ELF-1 (cell line): ENCODE measurements at places on chromosomes 4 and X.

GRCh38 chr4:108029016-108029720 is 39.5 kb downstream of the HADH start:
- no peak for DNase-seq

DNA sequence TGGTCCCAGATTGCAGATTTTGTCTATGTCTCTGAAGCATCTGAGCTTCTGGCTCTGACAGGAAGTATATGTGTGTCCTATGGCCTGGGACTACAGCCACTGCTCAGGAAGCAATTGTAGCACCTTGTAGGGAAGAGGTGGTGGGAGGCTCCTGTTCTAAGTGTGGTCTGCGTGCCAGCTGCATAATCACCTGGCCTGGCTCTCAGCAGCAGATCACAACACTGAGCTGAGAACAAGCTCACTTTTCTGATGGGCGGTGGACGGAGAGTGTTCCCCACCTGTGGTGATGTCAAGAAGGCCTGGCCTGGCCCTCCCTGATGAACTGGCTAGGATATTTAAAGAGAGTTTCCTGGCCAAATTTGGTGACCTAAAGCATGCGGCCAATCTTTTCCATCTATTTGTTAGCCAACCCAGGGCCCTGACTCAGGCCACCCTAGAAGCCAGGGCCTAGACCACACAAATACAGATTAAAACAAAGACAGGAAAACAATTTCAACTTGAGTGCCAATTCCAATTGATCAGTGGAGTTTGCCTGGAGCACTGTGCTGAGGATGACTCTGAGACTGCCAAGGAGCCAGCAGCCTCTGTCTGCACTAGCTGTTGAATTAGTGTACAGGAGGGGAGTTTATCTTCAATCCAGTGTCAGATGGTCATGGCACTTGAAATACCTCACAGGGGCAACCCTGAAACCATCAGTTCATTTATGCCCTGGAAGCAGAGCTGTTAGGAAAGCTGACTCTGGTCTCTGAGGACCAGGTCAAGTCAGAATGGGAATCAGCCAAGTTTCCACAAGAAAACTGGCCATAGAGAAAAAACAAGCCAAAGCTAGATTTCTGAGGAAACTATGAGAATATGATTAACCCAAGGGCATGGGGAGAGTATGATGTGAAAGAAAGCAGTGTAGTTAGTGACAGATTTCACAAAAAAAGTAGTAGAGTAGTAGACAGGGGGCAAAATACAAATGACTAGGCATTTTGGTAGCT is 47.4 kb downstream of the PRDM5 start:
- no peak for DNase-seq

- DNase-seq, result no peak
Observed at GRCh38 chr4:89829470-89830138, 7.4 kb downstream of the SNCA start.

- DNase-seq, result no peak
Observed at GRCh38 chr4:7822877-7823276, 116.8 kb downstream of the AFAP1 start.

GRCh38 chr4:152700151-152700550 is 20.4 kb upstream of the TMEM154 start:
- peak; percentile 79 for DNase-seq

GRCh38 chrX:128975745-128976144 is 547.5 kb downstream of the SMARCA1 start:
- DNase-seq, result peak; percentile 85

GRCh38 chrX:56505866-56506265 is 57.6 kb upstream of the UBQLN2 start:
- peak; percentile 20 for DNase-seq

GRCh38 chr4:88971536-88971935 is 85.4 kb downstream of the FAM13A start:
- DNase-seq, result no peak

DNA sequence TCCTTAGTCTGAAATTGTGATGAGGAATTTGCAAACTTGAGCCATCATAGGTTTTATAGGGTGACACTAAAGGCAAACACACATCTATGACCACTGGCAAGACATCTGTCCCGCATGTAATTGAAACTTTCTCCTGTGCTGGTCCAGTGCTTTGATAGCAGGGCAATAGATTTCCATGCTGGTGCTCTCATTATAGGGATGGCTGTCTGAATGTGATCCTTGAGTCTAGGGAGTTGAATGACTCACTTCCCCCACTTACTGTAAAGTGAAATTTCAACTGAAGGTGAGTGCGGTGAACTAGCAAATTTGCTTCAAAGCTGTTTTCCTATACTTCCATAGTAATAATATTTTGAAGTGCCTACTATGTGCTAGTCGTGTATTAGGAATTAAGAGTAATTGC is 1630.0 kb downstream of the STIM2 start:
- no peak for DNase-seq

DNA sequence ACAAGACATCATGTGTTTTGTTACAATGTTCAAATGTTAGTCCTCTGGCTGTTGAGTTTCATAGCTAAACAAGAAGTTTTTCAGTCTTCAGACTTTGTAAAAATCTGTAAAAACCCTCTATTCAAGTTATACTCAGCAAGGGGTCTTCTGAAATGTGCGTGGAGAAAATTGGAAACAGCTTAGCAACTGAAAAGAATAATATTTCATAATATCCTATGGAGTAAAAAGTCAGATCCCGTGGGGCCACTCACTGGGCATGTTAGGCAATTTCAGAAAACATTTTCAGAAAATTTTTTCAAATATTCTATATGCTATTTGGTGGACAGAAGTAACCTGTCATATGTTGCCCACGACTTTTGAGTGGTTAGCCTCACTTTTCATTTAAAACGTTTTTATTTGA is 118.3 kb downstream of the CORIN start:
- no peak for DNase-seq

DNA sequence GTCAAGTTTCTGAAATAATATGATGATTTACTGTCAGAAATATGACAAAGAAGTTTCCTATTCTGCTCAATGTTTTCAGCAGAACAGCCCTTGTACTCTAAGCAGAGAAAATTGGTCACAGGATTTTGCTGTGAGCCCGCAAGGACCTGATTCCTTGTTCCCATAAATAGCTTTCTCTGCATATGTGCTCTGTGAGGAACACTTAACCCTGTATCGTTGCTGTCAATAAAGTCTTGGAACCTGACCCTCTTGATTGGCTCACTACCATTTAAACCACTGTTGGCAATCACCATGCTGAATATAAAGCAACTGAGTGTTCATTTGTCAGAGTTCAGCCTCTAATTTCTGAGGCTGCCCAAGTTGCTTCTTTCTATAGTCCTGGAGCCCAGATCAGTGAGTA is 158.2 kb upstream of the NOCT start:
- DNase-seq, result no peak

DNA sequence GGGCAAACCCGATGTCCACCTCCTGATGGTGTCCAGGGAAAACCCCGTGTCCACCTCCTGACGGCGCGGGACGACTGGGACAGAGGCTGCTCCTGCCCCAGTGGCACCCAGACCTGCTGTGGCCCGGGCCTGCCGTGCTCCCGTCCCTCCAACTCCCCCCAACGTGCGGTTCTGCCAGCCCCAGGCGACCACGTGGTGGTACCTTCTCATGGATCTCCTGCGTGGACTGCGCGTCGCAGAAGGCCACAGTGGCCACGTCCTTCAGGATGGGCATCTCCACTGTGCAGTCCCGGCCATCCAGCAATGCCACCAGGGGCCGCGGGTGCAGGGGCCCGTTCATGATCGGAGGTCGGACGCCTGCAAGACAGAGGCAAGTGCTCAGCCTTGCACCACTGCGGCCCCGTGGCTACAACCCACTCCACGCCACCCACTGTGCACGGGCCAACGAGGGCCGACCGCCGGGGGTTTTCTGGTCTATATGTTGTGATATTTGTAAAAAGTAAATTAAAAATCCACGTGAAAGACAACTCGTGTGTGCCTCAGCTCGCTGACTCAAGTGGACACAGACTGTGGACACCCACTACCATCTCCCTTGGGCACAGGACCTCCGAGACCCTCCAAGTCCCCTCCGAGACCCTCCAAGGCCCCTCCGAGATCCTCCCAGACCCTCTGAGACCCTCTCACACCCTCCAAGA is 10.8 kb downstream of the CTBP1 start:
- no peak for DNase-seq

- no peak for DNase-seq
Observed at GRCh38 chr4:108142870-108143269, 25.9 kb downstream of the LEF1 start.

DNA sequence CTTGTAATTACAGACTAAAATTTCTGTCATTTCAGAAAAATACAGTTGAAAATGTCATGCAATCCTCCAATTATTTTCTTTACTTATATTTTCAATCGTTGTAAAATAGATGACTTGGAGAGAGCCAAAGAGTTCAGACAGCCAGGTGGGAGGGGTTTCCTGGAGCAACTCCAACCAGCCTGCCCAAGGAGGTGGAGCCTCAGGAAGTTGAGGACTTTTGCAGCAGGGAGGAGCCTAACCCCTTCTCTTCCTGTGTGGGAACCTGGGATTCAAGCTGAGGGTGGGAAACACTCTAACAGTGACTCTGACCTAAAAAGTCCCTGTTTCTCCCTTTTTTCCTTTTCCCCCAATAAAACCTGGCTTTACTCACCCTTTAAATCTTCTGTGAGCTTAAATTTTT is 72.2 kb upstream of the GABRG1 start:
- no peak for DNase-seq

DNA sequence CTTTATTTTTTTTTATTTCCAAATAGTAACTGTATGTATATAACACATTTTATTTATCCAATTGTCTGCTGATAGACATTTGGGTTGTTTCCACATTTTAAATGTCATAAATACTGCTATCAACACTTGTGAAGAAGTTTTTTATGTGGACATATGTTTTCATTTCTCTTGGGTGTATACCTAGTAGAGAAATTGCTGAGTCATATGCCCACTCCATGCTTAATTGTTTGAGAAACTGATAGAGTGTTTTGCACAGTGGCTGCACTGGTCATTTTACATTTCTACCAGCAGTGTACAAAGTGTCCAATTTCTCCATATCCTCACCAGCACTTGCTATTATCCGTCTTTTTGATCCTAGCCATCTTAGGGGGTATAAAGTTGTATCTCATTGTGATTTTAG is 567.8 kb downstream of the GBA3 start:
- no peak for DNase-seq

- DNase-seq, result no peak
Observed at GRCh38 chr4:2888886-2889285, 45.2 kb downstream of the ADD1 start.

- no peak for DNase-seq
Observed at GRCh38 chr4:76301068-76301774, 5.3 kb upstream of the STBD1 start.

GRCh38 chrX:18534949-18535348 is 109.5 kb downstream of the CDKL5 start:
- no peak for DNase-seq

DNA sequence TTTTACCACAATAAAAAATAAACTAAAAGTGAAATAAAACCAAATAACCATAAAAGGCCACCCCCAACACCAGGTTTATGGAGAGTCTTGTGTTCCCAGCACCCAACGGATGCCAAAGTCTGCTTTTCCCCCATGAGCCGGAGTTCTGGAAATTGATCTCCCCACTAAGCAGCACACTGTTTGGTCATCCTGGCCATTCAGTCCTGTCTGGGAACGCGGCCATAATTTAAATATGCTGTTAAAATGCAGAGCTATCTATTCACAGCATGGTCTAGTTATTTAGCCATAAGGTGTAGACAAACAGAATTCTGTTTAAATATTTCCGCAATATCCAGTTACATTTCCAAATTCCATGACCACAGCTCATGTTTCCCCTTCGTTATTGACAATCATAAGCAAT is 129.6 kb upstream of the TBL1X start:
- no peak for DNase-seq

- no peak for DNase-seq
Observed at GRCh38 chr4:121594796-121595526, 101.8 kb downstream of the ANXA5 start.

DNA sequence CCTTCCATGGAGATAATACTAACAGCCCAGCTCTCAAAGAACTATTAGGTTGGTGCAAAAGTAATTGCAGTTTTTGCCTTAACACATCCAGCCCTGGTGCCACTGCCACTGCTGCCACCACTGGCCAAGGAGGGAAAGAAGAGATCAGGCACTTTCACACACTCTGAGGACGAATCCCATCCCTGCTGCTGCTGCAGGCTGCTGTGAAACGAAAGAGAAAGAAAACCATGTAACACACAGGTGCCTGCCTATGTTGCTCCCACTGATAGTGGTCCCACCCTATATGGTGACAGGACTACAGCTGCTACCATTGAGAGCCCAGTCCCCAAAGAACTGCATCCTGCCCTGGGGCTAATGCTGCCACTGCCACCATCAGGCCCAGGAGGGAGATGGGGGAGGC is 35.1 kb downstream of the TMLHE start:
- DNase-seq, result peak; percentile 1

- DNase-seq, result no peak
Observed at GRCh38 chrX:48894891-48895290, 2.7 kb downstream of the TIMM17B start.

DNA sequence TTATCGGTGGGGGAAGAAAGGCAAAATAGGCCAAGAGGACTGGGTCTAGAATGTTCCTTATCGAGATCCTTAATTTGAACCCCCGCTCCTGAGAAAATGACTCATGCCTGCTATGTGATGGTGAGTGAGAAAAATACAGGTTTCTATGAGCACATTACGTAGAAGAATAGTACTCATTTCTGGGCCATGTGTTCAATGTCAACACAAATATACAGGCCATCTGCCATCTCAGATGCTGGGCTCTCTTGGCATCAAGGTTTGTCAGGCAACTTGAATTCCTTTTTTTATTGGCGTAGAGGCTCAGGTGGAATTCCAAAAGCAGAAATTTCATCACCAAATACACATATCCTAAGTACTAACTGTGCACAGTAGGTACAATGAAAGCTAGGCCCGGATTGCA is 81.4 kb upstream of the TRIM2 start:
- DNase-seq, result no peak

- no peak for DNase-seq
Observed at GRCh38 chr4:114019276-114019968, 40.0 kb upstream of the ARSJ start.

GRCh38 chrX:110383414-110383813 is 24.8 kb downstream of the RTL9 start:
- no peak for DNase-seq

- DNase-seq, result peak; percentile 99
Observed at GRCh38 chrX:69615779-69616456, at the start of gene EDA. EDA (plus strand) TSS chrX:69616113.

GRCh38 chr4:56078866-56079265 is 130.1 kb downstream of the CEP135 start:
- DNase-seq, result no peak

DNA sequence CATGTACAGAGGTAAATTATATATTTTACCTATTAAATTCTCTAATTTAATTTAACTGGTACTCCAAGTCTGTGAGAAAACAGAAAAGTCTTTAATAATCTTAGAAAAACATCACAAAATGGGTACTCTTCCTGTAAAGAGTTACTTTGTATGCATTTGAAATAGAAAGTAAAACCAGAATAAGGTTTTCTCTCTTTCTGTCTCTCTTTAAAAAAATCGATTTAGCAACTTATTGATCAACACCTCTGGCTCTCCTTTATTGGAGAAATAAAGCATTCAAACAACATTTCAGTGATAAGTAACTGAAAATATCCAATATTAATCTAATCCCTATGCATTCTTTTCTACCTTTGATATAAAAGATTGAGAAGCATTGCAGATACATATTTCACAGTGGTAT is 27.4 kb downstream of the ATOH1 start:
- DNase-seq, result no peak

GRCh38 chr4:154452798-154453346 is 38.7 kb downstream of the DCHS2 start:
- DNase-seq, result no peak
